ENCODE measurements at places on chromosomes 7 and 10.

GRCh38 chr10:29033311-29033940 lies 255.4 kb upstream of the LYZL1 start:
- DNase-seq = no peak

- no peak for DNase-seq
Observed at GRCh38 chr10:26939290-26939961, 78.7 kb upstream of the ABI1 start.

- no peak for DNase-seq
Observed at GRCh38 chr7:117237646-117238045, 85.2 kb downstream of the WNT2 start.

- DNase-seq = no peak
Observed at GRCh38 chr10:3827266-3827665, 42.3 kb upstream of the KLF6 start.

DNA sequence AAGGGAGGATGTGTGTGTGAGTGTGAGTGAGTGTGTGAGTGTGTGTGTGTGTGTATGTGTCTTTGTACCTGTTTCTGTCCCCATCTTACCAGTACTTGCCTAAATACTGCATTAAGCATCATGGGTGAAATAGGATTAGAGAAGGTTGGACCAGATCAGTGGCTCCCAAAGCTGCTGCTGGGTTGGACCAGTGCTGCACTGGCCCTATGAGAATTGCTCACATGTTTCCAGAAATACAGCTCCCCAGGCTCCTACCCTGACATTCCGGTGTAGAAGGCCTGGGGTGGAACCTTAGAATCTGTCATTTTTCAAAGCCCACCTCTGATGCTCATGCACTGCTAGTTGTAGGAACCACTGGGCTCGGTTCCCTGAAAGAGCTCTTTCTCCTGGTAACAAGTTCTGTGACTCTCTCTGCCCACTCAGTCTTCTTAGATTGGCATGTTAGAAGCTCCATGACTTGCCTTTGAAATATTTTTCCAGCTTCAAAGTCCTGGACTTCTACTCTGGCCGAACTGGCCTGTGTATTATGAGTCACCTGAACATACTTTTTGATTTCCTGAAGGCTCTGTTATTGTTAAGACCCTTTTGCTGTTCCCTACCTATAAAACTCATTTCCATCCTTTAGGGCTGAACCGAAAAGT lies 224.7 kb downstream of the CUX1 start:
- no peak for DNase-seq

DNA sequence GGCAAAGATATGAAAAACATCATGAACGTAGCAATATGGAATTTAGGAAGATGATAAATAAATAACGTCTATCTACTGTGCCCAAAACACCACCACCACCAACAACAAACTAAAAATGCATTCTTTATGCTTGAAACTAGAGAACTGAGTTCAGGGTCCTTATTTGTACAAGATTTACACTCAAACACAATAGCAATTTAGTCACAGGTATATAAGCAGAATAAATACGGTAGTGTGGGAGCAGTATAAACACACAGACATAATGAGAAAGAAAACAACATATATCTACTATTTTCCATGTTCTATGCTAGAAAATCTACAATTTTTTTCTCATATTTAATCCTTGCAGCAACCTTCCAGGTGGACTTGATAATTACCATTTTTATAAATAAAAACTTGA lies 64.3 kb downstream of the ARL4A start:
- DNase-seq = no peak

DNA sequence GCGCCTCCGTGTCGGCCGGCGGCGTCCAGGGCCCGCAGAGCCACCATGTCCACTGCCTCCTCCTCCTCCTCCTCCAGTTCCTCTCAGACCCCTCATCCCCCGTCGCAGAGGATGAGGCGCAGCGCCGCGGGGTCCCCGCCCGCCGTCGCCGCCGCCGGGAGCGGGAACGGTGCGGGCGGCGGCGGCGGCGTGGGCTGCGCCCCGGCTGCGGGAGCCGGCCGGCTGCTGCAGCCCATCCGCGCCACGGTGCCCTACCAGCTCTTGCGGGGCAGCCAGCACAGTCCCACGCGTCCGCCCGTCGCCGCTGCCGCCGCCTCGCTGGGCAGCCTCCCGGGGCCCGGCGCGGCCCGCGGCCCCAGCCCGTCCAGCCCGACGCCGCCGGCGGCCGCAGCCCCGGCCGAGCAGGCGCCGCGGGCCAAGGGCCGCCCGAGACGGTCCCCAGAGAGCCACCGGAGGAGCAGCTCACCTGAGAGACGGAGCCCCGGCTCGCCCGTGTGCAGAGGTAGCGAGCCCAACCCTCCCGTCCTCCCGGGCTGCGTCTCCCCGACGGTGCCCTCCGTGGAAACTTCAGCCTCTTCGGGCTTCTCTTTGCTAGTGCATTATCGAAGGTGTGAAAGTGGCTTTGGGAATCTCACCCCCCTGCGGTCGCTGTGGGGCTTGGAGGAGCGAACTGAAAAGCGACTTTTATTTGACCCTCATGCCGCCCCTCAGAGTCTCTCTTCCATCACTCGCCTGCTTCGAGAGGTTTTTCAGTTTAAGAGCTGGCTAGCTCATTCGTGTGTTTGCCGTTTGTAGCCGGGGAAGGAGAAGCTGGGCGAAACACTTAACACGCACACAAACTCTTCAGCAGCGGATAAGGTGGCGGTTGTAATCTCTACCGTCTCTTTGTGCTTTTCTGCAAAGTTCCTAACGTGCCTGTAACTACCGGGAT lies 975 bp downstream of the GLCCI1 start:
- DNase-seq = peak; percentile 64

- DNase-seq = no peak
Observed at GRCh38 chr10:25457552-25457951, 282.8 kb downstream of the GPR158 start.

DNA sequence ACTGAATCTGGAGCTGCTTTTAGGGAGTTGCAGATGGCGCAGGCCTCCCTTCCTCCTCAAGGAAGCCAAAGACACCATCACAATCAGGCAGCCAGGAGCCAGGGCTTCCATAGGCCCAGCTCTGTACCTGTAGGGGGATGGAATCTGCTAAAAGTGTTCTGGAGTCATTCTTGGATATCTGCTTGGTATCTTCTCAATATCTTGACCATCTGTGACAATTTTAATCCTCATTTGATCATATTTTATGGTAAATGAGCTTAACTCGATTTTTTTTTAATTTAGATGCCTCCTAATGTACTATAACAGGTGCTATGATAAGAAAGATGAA lies 3.1 kb downstream of the ST7 start:
- DNase-seq = no peak

GRCh38 chr7:126818393-126819196 lies 434.1 kb downstream of the GRM8 start:
- no peak for DNase-seq

GRCh38 chr10:78763651-78764395 lies 304.9 kb upstream of the ZMIZ1 start:
- no peak for DNase-seq

DNA sequence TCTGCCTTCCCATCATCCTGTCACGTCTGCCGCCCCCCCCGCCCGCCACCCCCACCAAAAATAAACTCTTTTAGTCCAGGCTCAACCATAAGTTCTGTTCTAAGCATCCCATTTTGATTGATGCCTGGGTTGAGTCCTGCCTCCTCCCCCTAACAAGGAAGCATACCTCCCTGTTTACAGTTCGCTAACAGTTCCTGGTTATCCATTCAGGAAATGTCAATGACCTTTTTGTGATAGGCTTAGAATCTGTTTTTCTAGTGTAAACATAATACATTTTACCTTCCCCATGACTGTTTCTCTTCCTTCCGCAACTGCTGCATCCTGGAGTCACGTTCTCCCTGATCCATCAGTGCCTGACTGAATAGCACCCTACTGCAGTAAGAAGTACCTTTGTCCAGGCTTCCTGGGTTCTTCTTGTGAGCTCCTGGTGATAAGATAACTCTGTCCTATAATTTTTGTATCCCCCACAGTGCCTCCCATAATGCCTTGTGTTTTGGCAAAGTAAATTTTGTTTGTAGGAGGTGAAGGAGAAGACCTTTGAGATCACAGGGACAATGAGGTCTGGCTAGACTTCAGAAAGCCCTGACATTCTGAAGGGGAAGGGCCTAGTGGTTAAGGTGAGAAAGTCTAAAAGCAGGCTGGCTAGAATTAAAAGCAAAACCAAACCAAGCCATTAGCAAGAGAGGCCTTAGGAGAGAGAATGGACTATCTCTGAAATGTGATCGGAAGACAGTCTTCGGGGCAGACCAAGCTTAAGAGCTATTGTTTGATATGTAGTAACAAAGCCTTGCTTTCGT lies 7.3 kb downstream of the AGFG2 start:
- DNase-seq = no peak

Data from DMS 273 treated with DMSO at 0.1 percent for 48 hours (cell line).